ENCODE measurements at places on chromosomes 6 and 20.
A peak's percentile ranks its signal among the peaks of the same experiment; 100 is the strongest.

DNA sequence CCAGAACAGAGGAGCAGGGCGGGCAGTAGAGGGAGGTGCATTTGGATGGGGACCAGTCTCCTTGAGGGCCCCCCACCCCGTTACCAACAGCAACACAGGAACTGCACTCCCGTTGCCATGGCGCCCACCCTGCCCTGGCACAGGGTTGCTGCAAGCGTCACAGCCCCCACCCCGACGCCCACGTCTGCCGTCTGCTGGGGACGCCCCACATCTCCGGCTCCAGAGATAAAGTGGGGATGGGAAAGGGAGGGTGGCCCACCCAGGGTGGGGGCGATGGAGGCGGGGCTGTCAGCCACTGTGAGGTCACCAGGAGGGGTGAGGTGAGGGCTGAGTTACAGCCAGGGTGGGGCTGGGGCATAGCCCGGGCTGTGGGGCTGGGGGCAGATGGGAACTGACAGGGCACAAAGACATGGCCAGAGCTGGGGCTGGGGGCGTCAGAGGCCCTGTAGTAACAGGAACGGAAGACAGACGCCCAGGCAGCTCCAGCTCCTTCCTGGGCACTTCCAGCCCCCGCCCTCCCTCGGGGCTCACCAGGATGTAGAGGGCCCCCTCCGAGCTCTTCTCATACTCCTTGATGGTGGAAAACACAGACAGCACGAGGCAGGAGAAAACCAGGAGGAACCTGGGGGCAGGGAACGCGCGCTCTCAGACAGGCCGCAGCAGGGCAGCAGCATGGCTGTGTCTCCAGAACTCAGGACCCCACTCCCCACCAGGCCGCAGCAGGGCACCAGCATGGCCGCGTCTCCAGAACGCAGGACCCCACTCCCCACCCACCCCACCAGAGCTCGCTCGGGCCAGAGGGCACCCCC, 26.0 kb downstream of the KCNQ2 start:
- DNase-seq: peak; percentile 72

DNA sequence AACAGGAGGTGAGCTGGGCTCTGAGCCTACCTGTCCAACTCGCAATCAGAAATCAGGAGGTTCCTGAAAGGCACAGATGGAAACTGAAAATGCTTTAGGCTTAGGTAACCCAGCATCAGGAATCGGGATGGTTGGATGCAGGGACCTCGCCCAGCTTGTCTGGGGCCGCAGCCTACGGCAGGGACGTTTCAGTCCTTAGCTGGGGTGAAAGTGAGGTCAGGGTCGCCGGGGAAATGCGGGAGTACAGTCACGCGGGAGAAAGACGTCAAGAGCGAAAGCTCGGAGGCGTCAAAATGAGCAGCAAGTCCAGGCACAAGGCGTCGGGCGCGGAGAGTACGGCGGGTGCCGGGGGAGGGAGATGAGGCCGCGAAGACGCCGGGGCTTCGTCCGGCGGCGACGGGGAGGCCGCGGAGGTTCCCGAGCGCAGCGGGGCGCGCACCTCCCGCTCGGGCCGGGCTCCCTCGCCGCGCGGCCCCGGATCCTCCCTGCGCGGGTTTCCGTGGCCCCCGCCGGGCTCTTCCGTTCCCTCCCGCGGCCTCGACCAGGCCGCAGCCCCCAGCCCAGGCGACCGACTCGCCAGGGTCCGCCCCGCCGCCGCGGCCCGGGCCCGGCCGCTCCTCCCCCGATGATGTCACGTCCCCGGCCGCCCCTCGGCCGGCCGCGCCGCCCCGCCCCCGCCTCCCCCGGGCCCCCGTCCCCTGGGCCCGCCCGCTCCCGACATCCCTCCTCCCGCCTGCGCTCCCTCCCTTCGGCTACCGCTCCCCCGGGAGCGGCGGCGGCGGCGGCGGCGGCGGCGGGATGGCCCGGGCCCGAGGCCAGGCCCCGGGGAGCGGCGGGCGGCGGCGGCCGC, at the start of gene EBF4:
EBF4 (plus strand) TSS at position 745 of the 850 bp plus-strand sequence. CDS start 866 bp downstream, outside the sequence.
- DNase-seq: peak; percentile 17

- DNase-seq: no peak
These were observed 48.0 kb upstream of the PTPN1 start for GRCh38 chr20:50462093-50462690.

- no peak for DNase-seq
These were observed 284.9 kb upstream of the NRSN1 start for GRCh38 chr6:23841116-23841515.

GRCh38 chr20:25281541-25281991, 33.7 kb downstream of the PYGB start:
- no peak for DNase-seq
